Posterior vena cava (tissue), 2 donors: ENCODE measurements at places on chromosomes 7 and 10.

DNA sequence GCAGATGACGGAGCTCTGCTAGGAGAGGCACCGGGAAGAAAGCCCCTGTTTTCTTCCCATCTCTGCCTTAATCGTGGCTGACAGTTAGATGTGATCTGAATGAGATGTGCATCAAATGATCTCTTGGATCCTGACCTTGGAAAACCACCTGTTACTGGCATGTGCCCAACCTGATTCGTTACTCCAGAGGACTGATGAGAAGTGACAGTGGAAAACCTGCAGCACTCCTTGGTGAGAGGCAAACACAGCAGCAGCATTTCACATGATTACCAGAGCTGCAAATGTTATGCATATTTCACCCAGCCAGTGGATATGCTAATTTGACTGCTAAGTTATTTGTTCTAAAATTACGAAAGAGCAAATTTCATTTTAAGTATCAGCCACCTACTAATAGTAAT, 95.3 kb downstream of the PTPRN2 start:
- DNase-seq, result no peak

GRCh38 chr10:85542152-85542551, 824.4 kb downstream of the GRID1 start:
- DNase-seq, result no peak

GRCh38 chr10:112955582-112956421, 5.8 kb downstream of the TCF7L2 start:
- DNase-seq, result no peak

DNA sequence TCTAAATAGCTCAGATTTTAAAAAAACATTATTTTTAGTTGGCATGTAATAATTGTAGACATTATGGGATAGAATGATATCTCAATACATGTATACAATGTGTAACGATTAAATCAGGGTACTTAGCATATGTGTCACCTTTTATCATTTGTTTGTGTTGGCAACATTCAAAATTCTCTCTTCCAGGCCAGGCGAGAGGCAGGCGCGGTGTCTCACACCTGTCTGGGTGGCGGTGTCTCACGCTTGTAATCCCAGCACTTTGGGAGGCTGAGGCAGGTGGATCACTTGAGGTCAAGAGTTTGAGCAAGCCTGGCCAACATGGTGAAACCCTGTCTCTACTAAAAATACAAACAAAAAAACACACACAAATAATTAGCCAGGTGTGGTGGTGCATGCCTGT, 151.7 kb downstream of the RTKN2 start:
- DNase-seq, result no peak

DNA sequence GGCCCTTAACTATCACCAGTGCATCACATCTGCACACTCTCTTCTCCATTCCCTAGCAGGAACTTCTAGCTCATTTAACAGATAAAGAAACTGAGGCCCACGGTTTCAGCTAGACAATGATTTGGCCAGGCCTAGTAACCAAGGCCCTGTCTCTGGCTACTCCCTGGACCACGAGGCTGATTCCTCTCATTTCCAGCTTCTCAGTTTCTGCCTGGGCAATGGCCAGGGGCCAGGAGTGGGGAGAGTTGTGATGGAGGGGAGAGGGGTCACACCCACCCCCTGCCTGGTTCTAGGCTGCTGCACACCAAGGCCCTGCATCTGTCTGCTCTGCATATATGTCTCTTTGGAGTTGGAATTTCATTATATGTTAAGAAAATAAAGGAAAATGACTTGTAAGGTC, 13.5 kb downstream of the AQP1 start:
- DNase-seq, result no peak

- DNase-seq, result no peak
Measured at GRCh38 chr10:82288461-82288881, 413.5 kb downstream of the NRG3 start.

GRCh38 chr10:22570733-22571430, 143.5 kb downstream of the PIP4K2A start:
- DNase-seq, result no peak

GRCh38 chr7:120609136-120609753, 248.7 kb downstream of the TSPAN12 start:
- DNase-seq, result no peak

GRCh38 chr7:101319401-101319800, 2.2 kb downstream of the IFT22 start:
- DNase-seq, result no peak

DNA sequence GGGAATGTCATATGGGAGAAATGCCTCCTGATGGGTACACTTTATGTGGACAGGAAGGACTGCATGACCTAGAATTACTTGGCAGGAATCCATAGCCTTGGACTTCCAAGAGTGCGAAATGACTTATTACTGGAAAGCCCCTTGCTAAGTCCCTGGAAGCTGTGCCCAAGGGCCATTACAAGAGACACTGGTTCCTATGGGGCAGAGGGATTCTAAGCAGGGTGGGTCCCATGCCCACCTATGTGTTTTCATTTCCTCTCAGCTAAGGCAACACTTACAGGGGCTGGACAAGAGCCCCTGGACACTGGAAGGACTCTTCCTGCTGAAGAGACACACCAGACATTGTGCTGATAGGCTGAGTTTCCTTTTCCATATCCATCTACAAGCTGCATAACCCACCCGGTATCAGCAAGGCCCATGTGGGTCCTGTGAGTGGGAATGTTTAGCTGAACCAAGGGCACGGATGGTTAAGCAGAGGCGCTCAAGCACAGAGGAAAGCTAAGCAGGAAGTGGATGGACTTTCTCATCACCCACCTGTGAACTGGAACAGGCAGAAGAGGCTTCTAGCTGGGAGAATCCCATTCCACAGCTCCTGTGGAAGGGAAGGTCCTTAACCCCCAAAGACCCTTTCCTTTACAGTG, 56.2 kb downstream of the XPNPEP1 start:
- DNase-seq, result no peak

GRCh38 chr7:123126691-123127090, 73.1 kb downstream of the SLC13A1 start:
- DNase-seq, result no peak

- no peak for DNase-seq
Measured at GRCh38 chr7:12490107-12490688, 80.3 kb upstream of the SCIN start.

GRCh38 chr7:98511175-98511574, 105.9 kb upstream of the NPTX2 start:
- DNase-seq, result peak; percentile 59

- DNase-seq, result peak; percentile 31
Measured at GRCh38 chr10:128472196-128472595, 346.0 kb upstream of the MKI67 start.

DNA sequence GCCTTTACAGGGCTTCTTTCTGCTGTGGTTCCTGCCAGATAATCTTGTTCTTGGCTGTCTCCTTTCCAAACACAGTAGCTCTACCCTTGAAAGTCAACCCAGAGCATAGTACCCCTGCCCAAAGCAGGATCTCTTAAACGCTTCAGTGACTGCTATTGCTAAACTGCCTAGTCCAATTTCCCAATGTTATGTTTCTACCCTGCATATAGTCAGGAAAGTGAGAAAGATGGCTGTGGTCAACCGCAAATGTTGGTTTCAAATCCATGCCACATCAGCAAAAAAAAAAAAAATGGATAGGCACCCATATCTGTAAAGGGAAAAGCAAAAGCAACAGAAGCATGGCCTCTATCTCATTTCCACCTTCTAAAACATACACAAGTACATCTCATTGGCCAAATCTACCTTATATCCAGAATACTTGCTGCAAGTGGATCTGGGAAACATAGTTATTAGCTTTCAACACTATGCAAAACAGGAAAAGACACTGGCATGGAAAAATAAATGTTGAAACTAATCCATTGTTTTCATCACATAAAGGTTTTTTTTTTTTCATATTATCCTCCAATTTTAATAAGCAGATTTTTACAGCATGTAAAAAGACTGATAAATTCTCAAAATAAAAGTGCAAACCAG, 59.8 kb downstream of the DNAJC1 start:
- no peak for DNase-seq

GRCh38 chr10:26214004-26214403, 2.6 kb upstream of the GAD2 start:
- no peak for DNase-seq

DNA sequence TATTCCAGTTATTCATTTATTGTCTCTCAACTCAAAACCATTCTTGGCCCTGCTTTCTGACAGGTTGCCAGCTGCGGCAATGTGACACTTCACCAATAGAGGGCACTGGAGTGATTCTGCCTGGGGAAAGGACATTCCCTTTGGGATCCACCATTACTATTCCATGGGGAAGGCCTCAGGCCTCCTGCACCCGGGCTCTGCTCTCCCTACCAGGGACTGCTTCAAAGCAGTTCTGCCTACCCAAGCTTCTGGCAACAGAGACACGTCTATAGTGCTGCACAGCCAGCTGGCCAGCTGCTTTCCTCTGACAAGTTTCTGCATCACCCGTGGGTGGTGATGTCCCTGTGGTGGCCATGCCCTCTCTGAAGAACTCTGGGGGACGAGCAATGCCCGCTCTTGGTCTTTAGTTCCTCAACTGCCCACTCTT, 163.8 kb downstream of the ELMO1 start:
- peak; percentile 86 for DNase-seq

- DNase-seq, result no peak
Measured at GRCh38 chr10:124602646-124603365, 141.2 kb downstream of the LHPP start.

DNA sequence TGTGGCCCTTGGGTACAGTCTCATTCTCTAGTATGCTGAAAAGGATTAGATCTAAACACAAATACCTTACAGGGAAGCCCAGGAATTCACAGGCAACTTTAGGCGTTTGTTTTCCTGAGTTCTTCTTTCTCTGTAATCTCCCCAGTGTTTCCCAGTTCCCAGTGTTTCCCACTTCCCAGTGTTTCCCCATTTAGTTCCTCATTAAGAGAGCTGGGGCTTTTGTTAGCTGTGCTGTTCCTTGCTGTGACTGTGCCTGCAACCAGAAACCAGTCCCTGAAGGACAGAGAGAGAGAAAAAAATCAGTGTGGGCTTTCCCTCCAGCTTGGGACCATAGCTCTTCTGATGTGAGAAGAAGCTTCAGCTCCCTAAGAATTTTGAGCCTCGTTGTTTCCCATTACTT, 802.9 kb upstream of the COBL start:
- DNase-seq, result no peak

DNA sequence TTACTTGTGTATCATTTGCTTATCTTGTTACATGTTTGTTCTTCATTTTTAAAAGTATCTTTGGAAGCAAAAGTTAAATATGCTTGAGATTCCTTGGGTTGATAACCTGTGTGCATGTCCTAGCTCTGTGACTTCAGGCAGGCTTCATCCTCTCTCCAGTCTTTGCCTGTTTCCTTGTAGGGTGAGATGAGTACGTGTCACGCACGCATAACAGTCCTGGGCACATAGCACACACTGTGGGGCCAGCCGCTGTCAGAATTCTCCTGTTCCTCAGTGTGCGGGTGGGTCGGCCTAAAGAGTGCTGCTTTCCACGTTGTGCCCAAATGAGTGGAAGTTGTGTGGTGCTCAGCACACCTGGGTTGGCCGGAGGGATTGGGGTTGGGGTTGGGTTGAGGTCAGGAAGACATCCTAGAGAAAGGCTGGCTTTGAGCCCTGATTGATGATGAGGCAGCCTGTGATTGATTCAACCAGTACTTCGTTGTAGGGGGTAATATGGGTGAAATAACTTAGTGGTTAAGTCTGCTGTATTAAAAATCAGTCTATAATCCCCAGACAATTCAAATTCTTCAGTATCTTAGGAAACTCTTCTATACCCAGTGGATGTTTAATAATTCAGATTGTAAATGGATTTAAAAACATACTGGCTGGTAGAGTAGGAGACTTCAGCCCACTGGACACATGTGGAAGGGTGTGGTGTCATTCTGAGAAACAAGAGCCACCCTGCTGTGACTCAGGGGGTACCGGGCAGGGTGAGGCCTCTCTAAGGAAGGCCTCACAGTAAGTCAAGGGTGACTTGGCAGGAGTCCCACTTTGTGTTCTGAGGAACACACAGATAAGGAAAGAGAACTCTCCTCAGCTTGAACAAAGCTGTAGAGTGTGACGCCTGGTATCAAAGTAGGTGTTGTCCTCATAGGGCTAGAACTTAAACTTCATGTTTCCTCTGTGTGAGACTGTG, 54.8 kb downstream of the DAGLB start:
- no peak for DNase-seq

DNA sequence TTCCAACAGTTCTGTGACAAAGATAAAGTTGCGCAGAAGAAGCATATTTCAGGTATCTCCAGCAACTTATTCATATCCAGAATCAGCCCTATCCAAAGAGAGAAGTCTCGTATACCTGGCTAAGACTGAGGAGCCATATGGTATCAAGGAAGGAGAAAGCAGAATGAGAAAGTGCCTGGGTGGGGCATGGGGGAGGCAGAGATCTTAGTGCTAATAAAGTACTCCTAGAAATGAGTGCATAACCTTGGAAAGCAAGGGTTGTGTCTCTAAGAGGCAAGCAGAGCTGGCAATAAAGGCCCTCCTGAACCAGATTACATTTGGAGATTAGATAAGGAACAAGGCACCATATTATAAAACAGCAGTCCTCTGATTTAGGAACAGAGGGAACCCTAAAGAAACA, 12.7 kb downstream of the TASOR2 start:
- no peak for DNase-seq

DNA sequence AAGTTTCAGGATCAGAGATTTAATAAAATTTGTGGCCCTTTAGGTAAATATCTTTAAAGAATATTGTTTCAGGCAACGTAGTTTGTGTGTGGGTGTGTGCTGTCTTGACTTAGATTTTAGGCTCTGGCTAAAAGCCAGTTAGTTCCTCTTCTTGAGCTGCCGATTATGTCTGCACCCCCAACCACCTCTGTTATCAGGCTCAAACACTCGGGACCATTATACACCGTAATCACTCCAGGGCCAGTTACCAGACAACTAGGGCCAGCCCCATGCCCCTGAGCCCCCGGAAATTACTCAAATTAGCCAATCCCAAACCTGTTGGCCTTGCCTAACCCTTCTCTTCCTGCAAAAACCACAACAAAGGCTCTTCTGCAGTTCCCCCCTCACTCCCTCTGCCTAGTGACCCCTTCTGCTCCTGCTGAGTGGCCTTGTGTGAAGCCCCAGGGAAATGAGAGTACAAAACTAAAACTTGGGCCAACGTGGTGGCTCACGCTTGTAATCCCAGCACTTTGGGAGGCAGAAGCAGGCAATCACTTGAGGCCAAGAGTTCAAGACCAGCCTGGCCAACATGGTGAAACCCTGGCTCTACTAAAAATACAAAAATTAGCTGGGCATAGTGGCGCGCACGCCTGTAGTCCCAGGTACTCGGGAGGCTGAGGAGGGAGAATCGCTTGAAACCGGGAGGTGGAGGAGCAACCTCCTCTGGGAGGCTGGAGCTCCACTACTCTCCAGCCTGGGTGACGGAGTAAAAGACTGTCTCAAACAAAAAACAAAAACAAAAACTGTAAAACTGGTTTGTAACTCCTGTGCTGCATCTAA, 9.2 kb upstream of the HNRNPF start:
- DNase-seq, result no peak

GRCh38 chr7:93973134-93973533, 31.0 kb downstream of the BET1 start:
- DNase-seq, result no peak

GRCh38 chr10:76444034-76444800, 1012.8 kb downstream of the LRMDA start:
- peak; percentile 81 for DNase-seq
